Renal pelvis (tissue), 12 donors: ENCODE measurements at places on chromosomes 5 and 9. TPM values are rescaled to one million over a fixed set of nuclear protein-coding genes. Genes with fewer than 3 reads are reported as not detected.

DNA sequence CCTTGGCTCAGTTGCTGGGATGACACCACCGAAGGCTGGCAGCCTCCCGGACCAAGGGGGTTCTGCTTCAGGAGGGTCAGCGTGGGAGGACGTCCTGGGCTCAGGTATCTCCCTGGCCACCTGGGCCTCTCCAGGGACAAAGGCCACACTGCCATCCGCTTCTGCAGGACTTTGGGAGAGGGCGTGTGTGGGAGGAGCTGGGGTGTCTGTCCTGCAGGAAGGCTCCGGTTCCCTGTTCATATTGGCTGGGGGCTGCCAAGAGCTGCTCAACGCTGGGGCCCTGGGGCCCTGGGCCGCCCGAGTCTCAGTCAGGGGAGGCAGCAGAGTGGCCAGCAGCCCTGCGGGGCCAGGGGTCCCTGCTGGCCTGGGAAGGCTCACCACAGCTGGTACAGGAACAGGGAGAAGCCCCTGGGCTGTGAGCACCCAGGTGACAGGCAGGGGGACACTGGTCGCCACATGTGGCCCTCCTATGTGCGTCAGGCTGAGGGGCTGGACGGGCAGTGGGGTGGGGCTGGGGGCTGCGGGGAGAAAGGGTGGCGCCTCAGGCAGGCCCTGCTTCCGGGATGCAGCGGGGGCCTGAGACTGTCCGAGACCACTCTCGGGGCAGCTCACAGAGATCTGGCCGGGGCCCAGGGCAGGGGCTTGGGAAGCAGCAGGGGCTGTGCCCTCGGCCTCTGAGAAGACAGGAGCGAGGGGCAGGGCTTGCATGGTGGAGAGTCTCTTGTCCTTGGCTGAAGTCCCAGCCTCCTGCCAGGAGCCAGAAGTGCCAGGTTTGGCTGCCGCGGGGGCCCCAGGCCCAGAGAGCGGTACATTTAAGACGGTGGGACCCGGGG is 4.9 kb upstream of the CARD9 start:
- DNase-seq, result peak; percentile 46

Gene IL33
- polyA plus RNA-seq, result 9.5 TPM

- no peak for DNase-seq
These were observed 99.0 kb downstream of the MUSK start for GRCh38 chr9:110767559-110768063.

- no peak for DNase-seq
These were observed 11.8 kb downstream of the RCL1 start for GRCh38 chr9:4804531-4805016.

DNA sequence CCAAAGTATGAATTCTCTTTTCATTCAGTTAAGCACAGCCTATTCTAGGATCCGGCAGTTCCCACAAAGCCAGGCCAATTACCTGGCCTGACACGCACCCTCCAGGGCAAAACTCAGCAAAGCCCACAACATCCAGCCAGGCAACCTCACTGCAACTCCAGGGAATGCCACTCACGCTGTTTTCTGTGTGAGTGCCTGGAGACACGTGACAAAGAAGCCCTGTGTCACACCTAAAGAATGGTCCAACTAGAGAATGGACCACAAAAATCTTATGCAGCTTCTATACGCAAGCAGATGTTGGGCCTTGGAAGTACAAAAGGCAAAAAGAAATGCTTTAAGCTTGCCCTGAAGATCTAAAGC is 20.2 kb downstream of the RETREG1 start:
- no peak for DNase-seq

Gene TBC1D13
- polyA plus RNA-seq, result 41.6 TPM

GRCh38 chr5:111132076-111132475 is 39.9 kb downstream of the WDR36 start:
- DNase-seq, result no peak

DNA sequence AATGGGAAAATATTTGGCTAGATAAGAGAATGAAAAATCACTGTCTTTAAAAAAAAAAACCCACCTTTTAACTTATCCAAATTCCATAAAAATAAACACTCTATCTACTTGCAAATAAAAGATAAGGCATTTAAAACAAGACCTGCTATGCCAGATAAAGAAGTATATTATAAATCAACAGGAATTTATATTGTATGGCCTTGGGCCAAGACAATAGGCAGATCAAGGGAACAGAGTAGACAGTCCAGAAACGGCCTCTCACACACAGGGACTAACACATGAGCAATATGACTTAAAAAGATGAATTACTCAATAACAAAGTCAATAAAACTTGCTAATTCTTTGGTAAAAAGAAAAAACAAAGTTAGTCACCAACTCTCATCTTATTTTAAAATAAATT is 34.7 kb upstream of the ICE1 start:
- DNase-seq, result no peak

DNA sequence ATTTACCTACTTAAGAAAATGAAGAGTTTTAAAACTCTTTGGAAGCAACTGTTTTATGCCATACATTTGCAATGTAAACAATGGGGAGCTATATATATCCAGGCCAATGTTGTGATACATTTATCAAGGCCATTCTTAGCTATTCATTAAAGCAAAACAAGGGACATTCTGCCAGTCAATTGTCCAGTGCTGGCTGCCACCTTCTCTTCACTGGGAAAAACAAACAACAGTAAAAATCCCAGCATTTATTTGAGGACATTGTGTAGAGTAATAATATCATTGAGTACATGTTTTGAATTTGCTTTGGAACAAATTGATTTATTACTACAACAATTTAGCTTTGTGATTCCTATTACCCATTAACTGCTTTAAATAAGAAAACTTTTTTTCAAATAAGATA is 1107.4 kb downstream of the DTWD2 start:
- DNase-seq, result no peak

Gene MRPS27
- polyA plus RNA-seq, result 62.5 TPM

GRCh38 chr9:115495052-115495635 is 377.2 kb upstream of the TNC start:
- no peak for DNase-seq

Gene GPR150
- not detected for polyA plus RNA-seq

Gene COX7C
- polyA plus RNA-seq, result 1,007 TPM

- no peak for DNase-seq
These were observed 69.3 kb upstream of the NIPAL4 start for GRCh38 chr5:157390551-157391297.

GRCh38 chr9:138076650-138077009 is 199.0 kb downstream of the CACNA1B start:
- no peak for DNase-seq

DNA sequence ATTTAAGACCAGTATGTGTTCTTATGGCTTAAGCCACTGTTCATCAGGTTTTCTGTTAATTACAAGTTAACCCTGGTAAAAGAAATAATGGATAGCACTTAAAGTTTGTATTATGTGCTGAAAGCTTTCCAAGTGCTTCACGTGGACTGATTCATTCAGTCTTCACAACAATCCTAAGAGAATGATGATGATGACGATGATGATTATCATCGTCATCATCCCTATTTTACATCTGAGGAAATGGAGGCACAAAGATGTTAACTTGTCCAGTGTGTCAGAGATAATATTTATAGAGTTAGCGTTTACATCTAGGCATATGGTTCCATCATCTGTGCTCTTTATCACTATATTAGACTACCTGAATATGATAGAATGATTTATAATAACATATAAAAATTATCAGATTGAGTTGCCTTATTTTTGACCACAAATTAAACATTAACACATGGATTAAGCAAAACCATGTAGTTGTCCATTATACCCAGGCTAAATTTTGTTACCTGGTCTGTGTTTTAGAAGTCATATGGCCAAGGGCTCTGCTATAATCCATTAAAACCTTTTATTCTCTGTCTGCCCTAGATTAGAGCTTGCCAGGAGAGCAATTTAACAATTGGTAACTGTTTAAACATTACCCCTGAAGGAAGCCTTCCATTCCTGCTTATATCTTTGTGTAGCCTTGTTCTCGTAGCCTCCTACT is 102.3 kb upstream of the MAP3K1 start:
- no peak for DNase-seq

DNA sequence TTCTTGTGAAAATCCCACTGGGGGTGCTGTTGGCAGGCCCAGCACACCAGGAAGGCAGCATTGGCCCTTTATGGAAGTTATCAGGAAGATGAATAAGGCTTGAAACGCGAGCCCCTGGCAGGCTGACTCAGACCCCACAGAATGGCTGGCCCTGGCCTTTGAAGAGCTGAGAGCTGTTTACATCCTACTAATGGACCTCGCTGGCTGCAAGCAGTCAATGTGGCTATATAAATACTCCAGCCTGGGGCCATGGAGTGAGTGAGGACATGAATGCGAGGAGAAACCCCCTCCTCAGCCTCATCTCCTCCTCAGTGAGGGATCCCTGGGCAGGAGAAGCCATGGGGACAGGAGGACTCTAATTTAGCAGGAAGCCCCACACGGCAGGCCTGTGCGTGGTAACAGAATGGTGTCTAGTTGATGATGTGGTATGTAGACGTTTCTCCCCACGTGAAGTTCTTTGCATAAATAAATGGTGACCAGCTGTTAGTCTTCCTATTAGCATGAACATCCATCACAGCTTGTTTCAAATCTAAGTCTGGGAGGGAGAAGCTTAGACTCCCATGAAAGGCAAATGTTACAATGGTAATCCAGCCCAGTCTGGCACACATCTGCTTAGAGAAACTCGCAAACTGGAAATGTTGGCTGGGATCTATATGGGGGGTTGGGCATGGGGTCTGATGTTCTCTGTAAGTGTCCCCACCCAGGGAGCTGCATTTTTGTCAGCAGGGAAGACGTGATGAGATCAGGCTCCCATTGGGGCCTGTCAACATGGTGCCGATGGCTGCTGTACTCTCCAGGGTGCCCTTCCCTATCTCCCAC is 175.1 kb upstream of the PITX1 start:
- no peak for DNase-seq

DNA sequence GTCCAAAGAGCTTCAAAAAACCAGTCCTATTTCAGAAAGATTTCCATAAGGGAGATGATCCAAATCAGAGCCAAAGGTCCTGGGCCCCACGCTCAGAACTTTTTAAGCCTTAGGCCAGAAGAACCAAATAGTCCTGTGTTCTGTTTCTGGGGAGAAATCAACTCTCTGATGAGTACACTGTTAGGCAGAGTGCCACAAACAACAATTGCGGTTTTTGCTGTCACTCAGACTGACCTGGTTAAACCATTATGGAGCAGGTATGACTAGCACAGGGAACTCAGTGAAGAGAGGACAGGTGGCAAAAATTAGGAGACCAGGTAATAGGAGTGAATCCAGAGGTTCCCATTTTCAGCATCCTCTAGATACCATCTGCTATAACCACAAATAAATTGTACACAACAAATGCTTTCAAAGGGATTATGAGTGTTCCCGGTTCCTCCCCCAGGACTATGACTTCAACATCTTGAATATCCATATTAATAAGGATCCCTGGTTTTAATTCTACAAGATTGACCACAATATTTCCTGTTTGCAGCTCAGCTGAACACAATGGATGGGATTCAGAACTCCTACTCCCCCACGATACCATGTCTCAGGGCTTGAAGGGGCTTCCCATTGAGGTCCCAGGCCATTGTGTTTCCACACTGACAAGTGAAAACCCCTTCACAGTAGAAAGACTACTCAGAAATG is 52.1 kb upstream of the FREM1 start:
- DNase-seq, result no peak

DNA sequence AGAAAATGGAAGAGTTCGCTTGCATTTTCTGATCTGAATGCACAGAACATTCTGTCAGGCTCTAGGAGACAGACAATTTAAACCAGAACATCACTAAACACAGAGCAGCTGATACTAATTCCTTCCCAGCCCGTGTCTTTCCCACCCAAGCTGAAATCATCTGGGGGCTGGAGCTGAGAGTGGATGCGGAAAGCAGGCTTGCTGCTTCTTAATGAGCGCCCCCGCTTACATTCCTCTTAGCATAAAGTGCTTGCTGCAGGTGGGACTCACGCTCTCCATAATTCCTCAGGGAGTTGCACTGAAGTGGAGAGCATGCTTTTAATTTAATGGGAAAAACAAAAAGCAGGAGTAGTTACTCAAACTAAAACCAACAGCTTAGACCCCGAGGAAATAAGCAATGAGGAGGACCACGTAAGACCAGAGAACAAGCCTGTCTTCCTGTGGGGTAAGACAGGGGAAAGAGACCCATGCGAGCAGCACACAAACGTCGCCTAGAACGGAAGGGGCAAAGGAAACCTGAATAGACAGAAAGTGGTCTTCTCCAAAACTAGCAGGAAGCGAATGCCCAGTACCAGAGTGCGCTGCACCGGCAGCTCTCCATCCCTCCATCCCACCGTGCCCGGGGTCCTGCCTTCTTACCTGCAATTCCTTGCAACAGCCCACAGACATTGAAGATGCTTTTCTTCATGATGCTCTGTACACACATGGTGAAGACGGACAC is 139.3 kb downstream of the LHFPL2 start:
- no peak for DNase-seq

GRCh38 chr5:17163221-17163620 is 54.2 kb upstream of the BASP1 start:
- DNase-seq, result no peak

DNA sequence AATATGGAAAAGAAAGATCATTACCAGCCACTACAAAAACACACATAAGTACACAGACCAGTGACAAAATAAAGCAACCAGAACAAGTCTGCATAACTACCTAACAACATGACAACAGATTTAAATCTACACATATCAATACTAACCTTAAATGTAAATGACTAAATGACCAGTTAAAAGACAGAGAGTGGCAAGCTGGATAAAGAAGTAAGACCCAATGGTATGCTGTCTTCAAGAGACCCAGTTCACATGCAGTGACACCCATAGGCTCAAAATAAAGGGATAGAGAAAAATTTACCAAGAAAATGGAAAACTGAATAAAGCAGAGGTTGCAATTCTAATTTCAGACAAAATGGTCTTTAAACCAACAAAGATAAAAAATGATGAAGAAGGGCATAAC is 938.1 kb downstream of the EFNA5 start:
- no peak for DNase-seq

Gene CTXN3
- polyA plus RNA-seq, result not detected
